ENCODE measurements at places on chromosomes 5 and 9. TPM values are rescaled to one million over a fixed set of nuclear protein-coding genes. Genes with fewer than 3 reads are reported as not detected.

Gene POU5F2
- 0.33 TPM for total RNA-seq

Gene TMOD1
- 2.5 TPM for total RNA-seq

DNA sequence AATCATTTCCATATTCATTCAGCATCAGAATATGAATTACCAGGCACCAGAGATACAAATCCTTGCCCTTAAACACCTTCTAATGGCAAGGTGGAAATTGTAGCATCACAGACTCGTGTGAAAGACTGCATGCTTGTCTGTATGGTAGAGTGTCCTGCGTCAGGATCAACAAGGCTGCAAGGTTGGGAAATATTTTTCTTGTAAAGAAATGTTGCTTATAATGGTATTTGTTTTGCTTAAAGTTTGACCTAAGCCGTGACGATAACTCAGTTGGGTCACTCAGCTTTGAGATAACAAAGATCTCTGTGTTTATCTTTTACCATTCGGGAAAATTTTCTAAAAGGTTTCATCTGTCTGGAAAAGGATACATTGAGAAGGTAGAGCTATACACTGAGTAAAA lies 87.6 kb downstream of the BASP1 start:
- H3K27me3 ChIP-seq, result no peaks in the 10 kb centered on the region
- no peak overlapping the region for H3K27ac ChIP-seq
- no peaks in the 10 kb centered on the region for H3K36me3 ChIP-seq
- H3K4me3 ChIP-seq, result no peak overlapping the region
- H3K4me1 ChIP-seq, result no peaks in the 10 kb centered on the region

- DNase-seq, result peak; percentile 62
- no peak overlapping the region for H3K4me3 ChIP-seq
- peaks cover 36% of the 10 kb centered on the region for H3K4me1 ChIP-seq
- peak overlapping the region; percentile 56 for H3K27ac ChIP-seq
Measured at GRCh38 chr5:132687995-132688394, 14.2 kb downstream of the IL4 start.

- no peak overlapping the region for H3K4me3 ChIP-seq
- no peaks in the 10 kb centered on the region for H3K27me3 ChIP-seq
- H3K36me3 ChIP-seq, result no peaks in the 10 kb centered on the region
Measured at GRCh38 chr5:136891175-136891972, 526.0 kb upstream of the TRPC7 start.

Gene APBA1
- total RNA-seq, result 0.26 TPM

DNA sequence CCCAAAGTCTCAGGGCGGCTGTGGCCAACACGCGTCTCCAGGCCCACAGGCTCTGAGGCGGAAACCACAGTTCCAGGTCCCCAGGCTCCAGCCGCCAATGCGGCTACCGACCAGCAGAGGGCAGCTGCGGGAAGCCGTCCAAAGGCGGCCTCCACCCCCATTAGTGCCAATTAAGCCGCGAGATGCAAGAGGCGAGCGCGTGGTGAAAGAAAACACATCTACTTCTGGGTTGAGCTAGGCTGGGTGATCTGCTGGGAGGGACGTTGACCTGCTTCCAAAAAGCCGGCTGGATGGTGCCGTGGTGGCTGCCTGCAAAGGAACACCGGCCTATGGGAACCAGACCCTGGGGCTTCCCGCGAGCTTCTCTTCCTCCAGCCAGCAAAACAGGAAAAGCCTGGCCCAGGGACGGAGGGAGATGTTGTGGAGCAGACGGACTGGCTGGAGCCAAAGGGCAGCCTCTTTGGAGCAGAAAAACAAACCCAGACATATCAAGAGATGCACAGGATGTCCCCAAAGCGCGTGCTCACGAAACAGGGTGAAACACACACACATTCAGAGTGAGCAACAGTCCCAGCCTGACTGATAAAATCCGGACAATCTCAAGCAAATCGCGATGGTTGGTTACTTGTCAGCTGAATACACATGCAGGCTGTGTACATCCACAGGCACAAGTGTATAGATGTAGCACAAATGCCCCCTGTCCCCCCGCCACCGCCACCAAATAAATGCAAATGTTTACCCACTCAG lies 187.1 kb upstream of the BRINP1 start:
- peak; percentile 66 for DNase-seq
- H3K4me3 ChIP-seq, result no peak overlapping the region
- H3K27me3 ChIP-seq, result peaks cover 17% of the 10 kb centered on the region
- H3K36me3 ChIP-seq, result no peaks in the 10 kb centered on the region

DNA sequence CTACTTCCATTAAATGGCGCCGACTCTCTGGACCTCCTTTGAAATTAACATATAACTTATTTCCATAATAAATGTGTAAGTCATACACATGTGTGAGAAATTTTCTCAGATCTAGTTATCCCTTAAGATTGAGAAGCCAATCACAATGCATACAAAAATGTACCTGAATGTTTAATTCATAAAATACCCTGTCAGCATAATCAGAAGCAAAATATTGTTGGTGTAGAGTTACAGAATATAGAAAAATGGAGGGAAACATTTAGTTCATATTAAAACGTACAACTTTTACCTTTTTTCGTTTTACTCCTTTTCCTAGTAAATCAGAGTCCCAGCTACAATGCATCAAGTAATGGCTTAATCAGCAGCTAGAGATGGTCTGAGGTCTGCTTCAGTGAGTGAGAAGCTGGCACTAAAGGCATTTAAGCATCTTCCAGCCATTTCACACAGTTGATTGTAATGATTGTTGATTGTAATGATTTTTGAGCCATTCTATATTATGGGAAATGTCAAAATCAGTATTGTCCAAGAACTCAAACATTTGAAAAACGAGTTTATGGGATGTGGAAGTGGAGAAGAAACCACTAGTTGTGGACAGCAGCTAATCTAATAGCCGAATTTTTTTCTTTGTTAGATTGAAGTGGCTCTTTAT lies 81.8 kb downstream of the ANXA1 start:
- no peak overlapping the region for H3K4me3 ChIP-seq

GRCh38 chr5:96569770-96570169 lies 92.4 kb upstream of the CAST start:
- DNase-seq, result no peak
- H3K27me3 ChIP-seq, result no peaks in the 10 kb centered on the region
- no peak overlapping the region for H3K27ac ChIP-seq
- no peak overlapping the region for H3K4me3 ChIP-seq

DNA sequence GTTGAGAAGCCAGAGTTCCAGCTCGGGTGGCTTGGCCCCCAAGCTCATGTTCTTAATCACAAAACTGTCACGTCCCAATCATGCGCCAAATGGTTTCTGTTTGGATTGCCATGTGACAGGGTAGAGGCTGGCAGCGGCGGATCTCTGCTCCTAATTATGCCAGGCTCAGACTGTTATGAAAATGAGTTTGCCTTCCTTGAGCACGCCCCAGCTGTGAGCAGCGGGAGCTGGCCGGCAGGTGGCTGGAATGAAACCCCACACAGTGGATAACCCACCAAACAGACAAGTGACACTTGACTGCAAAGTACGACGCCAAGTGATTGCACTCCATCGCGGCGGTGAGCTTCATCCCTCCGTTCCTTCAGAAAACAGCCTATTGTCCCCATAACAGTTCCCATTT lies 75.4 kb downstream of the CFAP77 start:
- H3K4me1 ChIP-seq, result peaks cover 28% of the 10 kb centered on the region
- H3K27ac ChIP-seq, result no peak overlapping the region
- no peak overlapping the region for H3K4me3 ChIP-seq

Gene OR13J1
- not detected for total RNA-seq

Gene KIF20A
- total RNA-seq, result 60.3 TPM

- DNase-seq, result no peak
- no peak overlapping the region for H3K27ac ChIP-seq
- no peaks in the 10 kb centered on the region for H3K4me1 ChIP-seq
- no peak overlapping the region for H3K4me3 ChIP-seq
Measured at GRCh38 chr5:154722936-154723335, 32.2 kb upstream of the LARP1 start.

DNA sequence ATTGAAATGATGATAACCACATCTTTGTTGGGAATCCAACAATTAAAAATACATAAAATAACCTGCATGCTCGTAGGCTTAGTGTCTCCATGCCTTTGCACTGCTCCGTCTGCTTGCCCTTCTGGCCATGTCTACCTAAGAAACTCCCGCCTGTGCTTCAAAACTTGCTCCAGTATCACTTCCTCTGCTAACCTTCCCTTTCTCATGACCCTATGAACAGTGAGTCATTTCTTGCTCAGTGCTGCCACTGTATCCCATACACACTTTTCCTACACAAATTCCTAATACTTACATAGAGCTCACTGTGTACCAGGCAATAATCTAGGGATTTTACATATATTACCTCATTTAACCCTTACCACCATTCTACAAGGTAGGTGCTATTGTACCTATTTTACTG lies 33.5 kb downstream of the TMEM245 start:
- peaks cover 39% of the 10 kb centered on the region for H3K36me3 ChIP-seq
- no peaks in the 10 kb centered on the region for H3K27me3 ChIP-seq
- H3K4me3 ChIP-seq, result no peak overlapping the region

DNA sequence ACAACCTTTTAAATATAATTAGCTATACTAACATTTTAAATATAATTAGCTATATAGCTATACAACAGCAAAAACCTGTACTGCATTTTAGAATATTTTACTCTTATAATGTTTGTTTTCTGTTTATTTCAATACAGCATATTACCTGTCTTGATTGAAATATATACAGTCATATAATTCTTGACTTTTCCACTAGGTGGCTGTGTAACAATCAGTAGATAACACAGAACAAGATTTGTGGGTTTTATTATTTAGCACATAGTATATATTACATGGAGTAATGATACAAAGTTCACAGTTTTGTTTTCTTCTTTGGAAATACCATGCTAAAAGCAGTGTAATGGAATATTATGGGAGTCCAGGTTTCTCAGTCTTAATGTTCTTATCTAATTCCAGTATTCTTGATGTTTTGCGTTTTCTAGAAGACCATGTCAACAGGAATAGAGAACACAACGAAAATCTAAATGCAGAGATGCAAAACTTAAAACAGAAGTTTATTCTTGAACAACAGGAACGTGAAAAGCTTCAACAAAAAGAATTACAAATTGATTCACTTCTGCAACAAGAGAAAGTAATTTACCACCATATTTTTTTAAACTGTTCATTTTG lies 13.3 kb downstream of the HMMR start:
- no peaks in the 10 kb centered on the region for H3K27me3 ChIP-seq
- H3K4me3 ChIP-seq, result no peak overlapping the region
- H3K36me3 ChIP-seq, result peaks cover 58% of the 10 kb centered on the region
- DNase-seq, result no peak
- peaks cover 6% of the 10 kb centered on the region for H3K4me1 ChIP-seq

- H3K27ac ChIP-seq, result no peak overlapping the region
- H3K36me3 ChIP-seq, result no peaks in the 10 kb centered on the region
- H3K4me3 ChIP-seq, result no peak overlapping the region
- H3K27me3 ChIP-seq, result peaks cover 1% of the 10 kb centered on the region
- no peak for DNase-seq
Measured at GRCh38 chr5:14066326-14066725, 76.8 kb upstream of the TRIO start.

Gene PLAC8L1
- not detected for total RNA-seq

Gene NRARP
- total RNA-seq, result 0.82 TPM

- H3K27me3 ChIP-seq, result peaks cover 27% of the 10 kb centered on the region
- no peak overlapping the region for H3K27ac ChIP-seq
- DNase-seq, result no peak
Measured at GRCh38 chr9:126126807-126127206, 199.8 kb upstream of the MVB12B start.

Measured in activated CD4-positive, alpha-beta memory T cell treated with anti-CD3 and anti-CD28 coated beads for 36 hours (primary cell).